Muscle of leg (tissue), 16 donors: ENCODE measurements at places on chromosomes 7 and 10. TPM values are rescaled to one million over a fixed set of nuclear protein-coding genes. Genes with fewer than 3 reads are reported as not detected.
A peak's percentile ranks its signal among the peaks of the same experiment; 100 is the strongest.

DNA sequence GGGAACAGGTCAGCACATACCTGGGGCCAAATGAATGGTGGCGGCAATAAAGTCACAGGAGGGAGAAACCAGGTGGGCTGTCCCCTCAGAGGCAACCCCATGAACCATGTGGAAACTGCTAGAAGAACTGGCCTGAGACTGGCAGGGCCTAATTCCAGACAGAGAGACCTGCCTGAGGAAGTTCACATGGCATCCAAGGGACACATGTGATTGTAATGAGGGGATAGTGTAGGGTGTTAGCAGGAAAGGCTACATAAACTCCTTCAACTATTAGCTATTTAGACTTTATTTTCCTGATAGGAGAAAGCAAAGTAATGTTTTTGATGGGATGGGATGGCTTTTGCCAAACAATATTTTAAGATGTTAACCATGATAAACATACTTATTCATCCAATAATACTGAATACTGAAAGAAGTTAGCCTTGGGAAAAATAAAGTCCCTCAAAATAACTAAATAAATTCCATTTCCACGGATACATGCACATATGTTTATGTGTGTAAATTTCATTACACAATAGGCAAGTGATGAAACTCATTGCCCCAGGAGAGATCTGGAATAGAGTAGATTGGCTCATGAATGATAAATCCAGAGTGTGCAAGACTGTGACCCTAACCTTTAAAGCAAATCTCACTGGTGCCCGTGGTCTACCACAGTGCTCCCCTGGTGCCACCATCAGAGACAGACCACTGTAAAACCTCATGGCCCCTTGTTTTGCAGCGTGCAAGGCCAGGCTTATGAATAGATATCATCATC, 137.0 kb downstream of the NRF1 start:
- no peaks in the 10 kb centered on the region for H3K4me1 ChIP-seq
- no peak overlapping the region for H3K27ac ChIP-seq
- DNase-seq = peak; percentile 17
- H3K36me3 ChIP-seq = peaks cover 36% of the 10 kb centered on the region
- no peak overlapping the region for H3K4me3 ChIP-seq

- no peaks in the 10 kb centered on the region for H3K27me3 ChIP-seq
- DNase-seq = peak; percentile 25
- H3K36me3 ChIP-seq = no peaks in the 10 kb centered on the region
- peaks cover 10% of the 10 kb centered on the region for H3K4me1 ChIP-seq
- no peak overlapping the region for H3K4me3 ChIP-seq
Observed at GRCh38 chr7:50497068-50497642, 47.0 kb upstream of the FIGNL1 start.

DNA sequence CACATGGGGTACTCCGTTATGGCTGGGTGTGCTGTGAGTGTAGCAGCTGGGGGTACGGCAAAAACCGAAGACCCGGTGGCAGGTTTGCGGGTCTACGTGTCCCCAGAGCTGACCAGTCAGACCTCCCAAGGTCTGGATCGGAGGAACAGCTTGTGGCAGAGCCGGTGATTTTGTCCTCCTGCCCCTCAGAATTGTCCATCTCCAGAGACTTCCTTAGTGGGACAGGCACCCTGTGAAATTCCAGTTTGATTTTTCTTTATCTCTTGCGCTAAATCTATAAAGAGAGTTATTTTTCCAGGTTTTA, 1.0 kb downstream of the EIF3B start:
- H3K27ac ChIP-seq = peak overlapping the region; percentile 35
- DNase-seq = no peak
- H3K4me3 ChIP-seq = peak overlapping the region; percentile 91
- peaks cover 28% of the 10 kb centered on the region for H3K4me1 ChIP-seq
- no peaks in the 10 kb centered on the region for H3K27me3 ChIP-seq

The SPDYE16 gene
- polyA plus RNA-seq = 0.47 TPM

- no peak overlapping the region for H3K4me3 ChIP-seq
- no peaks in the 10 kb centered on the region for H3K36me3 ChIP-seq
- H3K4me1 ChIP-seq = no peaks in the 10 kb centered on the region
- DNase-seq = peak; percentile 15
- H3K27me3 ChIP-seq = no peaks in the 10 kb centered on the region
Observed at GRCh38 chr7:71912476-71912875, 499.7 kb downstream of the CALN1 start.

The HSPA12A gene
- 7.8 TPM for polyA plus RNA-seq

The PNLIPRP2 gene
- polyA plus RNA-seq = 0.43 TPM

GRCh38 chr7:131455546-131455945, 100.9 kb downstream of the PODXL start:
- peaks cover 9% of the 10 kb centered on the region for H3K36me3 ChIP-seq
- no peak overlapping the region for H3K4me3 ChIP-seq
- H3K27me3 ChIP-seq = no peaks in the 10 kb centered on the region
- no peak overlapping the region for H3K27ac ChIP-seq

The UCN3 gene
- polyA plus RNA-seq = not detected

- H3K4me3 ChIP-seq = no peak overlapping the region
- peak; percentile 70 for DNase-seq
- H3K27me3 ChIP-seq = peaks cover 16% of the 10 kb centered on the region
- H3K27ac ChIP-seq = no peak overlapping the region
Observed at GRCh38 chr10:11824376-11824775, 1.2 kb downstream of the PROSER2 start.

GRCh38 chr7:55504967-55505658, 67.2 kb downstream of the VOPP1 start:
- no peak for DNase-seq
- H3K27ac ChIP-seq = no peak overlapping the region
- H3K4me1 ChIP-seq = peaks cover 30% of the 10 kb centered on the region
- no peaks in the 10 kb centered on the region for H3K36me3 ChIP-seq
- H3K27me3 ChIP-seq = no peaks in the 10 kb centered on the region

DNA sequence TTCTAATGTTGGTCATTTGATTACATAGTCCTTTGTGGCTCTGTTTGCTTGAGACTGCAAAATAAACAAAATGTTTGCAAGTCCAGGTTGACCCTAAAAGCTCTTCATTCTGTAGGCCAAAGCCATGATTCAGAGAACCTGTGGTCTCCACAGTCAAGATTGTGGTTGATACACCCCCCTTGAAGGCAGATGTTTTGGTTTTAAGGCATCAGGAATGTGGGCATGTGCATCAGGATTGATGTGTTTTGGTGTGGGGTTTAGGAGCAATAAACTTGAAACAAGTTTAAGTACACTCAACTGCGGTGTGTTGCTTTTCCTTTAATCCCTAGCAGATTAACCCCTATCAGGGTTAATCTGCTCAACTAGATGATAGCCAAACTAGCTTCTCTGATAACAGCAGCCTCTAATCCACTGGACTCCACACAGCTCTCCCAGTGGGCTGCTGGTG, 379.1 kb upstream of the GALNT17 start:
- no peak for DNase-seq
- H3K36me3 ChIP-seq = no peaks in the 10 kb centered on the region
- no peak overlapping the region for H3K4me3 ChIP-seq
- peaks cover 11% of the 10 kb centered on the region for H3K4me1 ChIP-seq
- H3K27ac ChIP-seq = no peak overlapping the region
